Myocyte (in vitro differentiated cells): ENCODE measurements at places on chromosomes 6 and 20. TPM values are rescaled to one million over a fixed set of nuclear protein-coding genes. Genes with fewer than 3 reads are reported as not detected.

The EYA4 gene
- total RNA-seq, result 18.5 and 22.0 TPM in 2 replicates

DNA sequence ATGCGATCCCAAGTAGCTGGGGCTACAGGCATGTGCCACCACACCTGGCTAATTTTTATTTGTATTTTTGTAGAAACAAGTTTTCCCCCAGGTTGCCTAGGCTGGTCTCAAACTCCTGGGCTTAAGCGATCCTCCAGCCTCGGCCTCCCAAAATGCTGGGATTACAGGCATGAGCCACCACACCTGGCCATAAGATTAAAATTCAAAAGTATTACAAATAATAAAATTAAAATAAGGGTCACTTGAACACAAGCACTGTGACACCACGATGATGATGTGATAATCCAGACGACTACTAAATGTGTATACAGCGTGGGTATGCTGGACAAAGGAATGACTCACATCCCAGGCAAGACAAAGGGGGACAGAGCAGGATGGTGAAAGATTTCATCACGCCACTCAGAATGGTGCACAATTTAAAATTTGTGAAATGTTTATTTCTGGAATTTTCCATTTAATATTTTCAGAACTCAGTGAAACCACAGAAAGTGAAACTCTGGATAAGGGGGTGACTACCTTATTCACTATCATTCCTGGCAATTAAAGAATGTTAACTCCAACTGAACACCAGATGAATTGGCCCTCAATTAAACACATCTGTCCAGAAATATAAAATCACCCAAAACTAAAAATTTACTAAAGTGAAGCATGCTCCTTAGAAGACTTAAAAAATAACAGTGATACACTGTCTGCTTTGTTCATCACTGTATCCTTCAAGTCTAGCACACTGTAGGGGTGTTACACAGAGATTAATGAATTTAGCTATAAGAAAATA is 13.1 kb downstream of the B4GALT5 start:
- DNase-seq, result peak; percentile 67

- peak; percentile 70 for DNase-seq
Observed at GRCh38 chr6:13813621-13814175, 659 bp downstream of the MCUR1 start.

The AVP gene
- not detected in 2 replicates for total RNA-seq

The ETV7 gene
- total RNA-seq, result 0.62 TPM in 1 of 2 replicates, not detected in the other

The OSBPL2 gene
- 24.5 and 30.2 TPM in 2 replicates for total RNA-seq

DNA sequence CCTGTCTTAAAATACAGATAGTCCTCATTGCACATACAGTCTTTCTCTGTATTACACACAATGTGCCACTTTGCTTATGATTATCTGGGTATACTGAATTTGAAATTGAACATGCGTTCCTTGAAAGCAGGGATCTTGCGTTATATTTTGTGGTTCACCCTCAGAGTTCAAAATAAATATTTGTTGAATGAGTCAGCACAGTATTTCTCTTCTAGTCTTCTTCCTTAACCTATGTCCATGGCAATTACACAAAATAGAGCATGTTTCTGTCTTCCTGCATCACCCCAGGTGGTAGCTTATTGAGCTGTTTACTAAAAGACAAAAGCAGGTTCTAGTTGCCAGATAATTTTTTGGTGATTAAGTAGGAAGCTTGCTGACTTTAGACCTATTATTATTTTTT is 272.9 kb upstream of the FERMT1 start:
- DNase-seq, result no peak

DNA sequence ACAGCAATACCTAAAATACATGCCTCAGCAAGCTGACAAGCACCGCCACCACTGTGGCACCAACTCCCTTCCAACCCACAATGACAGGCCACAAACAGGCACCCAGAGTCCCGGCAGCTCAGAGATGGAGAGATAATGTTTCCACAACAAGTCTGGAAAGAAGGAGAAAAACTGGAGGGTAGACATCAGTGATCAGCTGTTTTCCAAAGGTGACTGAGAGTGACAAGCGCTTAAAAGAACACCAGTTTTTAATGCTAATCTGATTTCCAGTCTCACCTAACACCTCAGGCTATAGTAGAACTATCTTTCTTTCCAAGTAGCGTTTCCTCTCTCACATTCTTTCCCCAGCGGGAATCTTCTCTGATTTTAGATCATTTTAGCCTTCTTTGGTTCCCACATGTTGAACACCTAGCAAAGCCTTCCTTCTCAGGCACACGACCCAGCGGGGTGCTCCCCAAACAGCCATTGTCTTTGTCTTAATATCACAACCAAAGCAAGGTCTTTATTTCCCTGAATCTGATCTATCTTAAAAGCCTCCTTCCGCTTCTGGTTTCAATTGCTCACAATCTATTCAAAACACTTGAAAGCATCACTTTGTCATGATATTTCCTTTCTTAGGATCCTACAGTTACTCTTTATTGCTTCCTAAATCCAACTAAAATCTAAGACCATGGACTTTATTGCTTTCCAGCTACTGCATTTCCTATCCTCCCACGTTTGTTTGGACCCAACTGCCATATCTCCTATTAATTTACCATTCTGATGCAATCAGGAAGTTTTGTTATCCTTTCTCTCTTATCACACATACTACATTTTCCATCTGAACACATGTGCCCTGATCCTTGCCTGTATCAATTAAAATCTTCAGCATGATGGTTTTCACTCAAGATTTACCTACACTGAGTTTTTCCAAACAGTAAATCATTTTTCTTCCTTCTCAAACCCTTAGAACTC is 282.7 kb downstream of the ADGB start:
- peak; percentile 43 for DNase-seq

GRCh38 chr20:49979030-49979832 is 3.5 kb upstream of the SNAI1 start:
- peak; percentile 42 for DNase-seq

DNA sequence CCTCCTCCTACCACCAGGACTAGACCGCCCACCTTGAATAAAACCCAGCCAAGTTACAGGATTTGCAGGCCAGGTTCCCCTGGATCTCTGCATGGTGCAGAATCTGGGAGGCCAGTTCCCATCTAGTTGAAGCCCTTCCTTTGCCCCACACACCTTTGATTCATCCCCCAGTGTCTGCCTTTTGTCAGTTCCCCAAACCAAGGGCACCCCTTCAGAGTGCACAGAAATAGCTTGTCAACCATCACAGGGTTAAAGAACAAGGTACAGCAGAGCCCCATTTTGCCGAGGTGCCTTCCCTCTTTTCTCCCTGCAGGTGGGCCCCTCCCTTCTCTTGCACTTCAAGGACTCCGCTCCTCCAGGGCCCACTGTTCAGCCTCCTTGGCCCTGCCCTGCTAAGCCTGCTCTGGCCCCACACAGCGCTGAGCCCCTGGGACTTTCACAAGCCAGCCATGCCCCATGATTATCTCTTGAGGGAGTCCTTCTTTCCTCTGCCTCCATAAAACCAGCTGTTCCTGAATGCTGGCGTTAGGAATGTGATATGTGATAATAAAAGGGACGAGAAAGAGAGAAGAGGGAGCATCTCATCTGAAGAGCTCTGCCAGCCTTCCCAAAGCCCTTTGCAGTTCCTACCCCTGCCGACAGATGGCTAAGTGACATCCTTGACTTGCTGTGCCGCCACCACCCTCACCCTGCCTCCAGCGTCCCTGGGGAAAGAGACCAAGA is 280.3 kb downstream of the CDC5L start:
- DNase-seq, result peak; percentile 75

The RSPH9 gene
- not detected in 2 replicates for total RNA-seq

GRCh38 chr6:105326216-105326615 is 76.7 kb downstream of the PREP start:
- peak; percentile 93 for DNase-seq

The CLDN20 gene
- 0.45 TPM in 1 of 2 replicates, not detected in the other for total RNA-seq

The CRISP3 gene
- not detected in 2 replicates for total RNA-seq

The LY6G6F gene
- total RNA-seq, result not detected in 2 replicates

DNA sequence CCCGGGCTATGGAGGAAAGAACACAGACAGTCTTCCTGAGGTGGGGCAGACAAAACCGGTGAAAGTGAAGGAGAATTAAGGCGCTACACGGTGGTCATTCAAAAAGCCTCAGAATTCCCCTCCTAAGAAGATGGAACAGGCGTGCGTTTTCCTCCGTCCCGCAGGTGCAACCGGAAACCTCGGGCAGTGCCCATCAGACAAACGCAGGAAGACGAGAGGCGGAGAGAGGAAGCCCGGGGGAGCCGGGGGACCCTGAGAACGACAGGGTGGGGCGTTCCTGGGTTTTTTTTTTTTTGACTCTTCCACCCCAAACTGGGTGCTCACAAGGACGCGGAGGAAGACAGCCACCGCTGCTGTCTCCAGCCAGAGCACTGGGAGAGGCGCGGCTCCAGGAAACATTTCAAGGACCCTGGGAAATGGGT is 25.4 kb downstream of the TTLL2 start:
- no peak for DNase-seq

The DEFB124 gene
- total RNA-seq, result not detected in 2 replicates

DNA sequence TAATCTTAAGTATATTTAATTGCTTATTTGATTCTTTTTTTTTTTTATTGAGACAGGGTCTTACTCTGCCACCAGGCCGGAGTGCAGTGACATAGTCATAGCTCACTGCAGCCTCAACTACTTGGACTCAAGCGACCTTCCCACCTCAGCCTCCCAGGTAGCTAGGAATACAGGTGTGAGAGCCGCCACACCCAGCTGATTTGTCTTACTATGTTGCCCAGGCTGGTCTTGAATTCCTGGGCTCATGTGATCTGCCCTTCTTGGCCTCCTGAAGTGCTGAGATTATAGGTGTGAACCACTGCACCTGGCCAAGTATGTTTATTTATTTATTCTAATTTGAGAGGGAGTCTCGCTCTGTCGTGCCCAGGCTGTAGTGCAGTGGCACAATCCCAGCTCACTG is 38.2 kb downstream of the PTPN1 start:
- no peak for DNase-seq

DNA sequence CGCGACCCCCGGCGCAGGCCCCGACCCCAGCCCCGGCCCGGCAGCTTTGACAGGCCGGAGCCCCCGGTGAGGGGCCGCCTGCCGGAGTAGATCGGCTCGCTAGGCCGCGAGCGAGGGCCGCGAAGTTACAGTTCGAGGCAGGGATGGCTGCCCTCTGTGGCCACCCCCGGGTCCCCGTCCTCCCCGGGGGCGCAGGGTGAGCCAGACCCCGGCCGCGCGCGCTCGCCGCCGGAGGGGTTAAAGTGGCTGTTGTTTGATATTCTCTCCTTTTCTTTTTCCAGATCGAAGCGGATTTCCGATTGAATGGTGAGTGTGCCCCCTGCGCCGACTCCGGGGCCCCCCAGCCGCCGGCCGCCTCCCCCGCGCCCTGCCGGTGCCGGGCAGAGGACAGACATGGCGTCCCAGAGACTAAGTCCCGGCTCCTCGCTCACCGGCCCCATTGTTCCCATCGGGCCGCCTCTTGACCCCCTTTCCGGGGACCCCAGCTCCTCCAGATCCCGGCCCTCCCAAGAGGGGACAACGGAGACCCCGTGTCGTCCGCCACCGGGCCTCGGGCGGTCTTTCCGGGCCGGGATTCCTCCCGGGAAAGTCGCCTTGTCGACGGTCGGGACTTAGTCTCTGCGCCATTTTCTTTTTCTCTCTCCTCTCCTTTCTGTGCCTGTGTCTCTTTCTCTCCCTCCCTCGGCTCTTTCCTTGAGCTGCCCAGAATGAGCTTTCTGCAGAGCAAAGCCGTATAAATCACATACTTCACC is 704 bp downstream of the TOP1 start:
- DNase-seq, result no peak

GRCh38 chr20:1224205-1224890 is 1.5 kb upstream of the RAD21L1 start:
- no peak for DNase-seq

DNA sequence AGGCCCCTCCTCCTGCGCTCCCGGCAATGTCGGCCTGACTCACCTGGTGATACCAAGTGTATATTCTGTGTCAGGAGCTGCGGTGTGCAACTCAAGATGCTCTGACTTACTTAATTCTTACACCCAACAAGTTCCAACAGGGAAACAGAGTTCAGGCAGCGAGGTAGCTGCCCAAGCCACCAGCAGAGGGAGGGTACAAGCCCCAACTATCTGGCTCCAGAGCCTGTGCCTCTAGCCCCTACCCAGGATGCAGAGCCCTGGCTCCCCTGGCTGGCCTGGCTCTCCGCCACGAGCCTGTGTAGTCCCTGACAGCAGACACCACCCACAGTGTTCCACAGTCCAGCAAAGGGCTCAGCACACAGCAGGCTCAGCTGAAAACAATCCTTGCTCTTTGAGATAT is 34.9 kb downstream of the C20orf203 start:
- no peak for DNase-seq
